A549 treated with Hydrocortisone at 1 μM for 4 hours (cell line): ENCODE measurements at places on chromosomes 5 and 9. TPM values are rescaled to one million over a fixed set of nuclear protein-coding genes. Genes with fewer than 3 reads are reported as not detected.

LSM11 gene
- 2.3 to 3.1 TPM (median 2.8 TPM) in 5 replicates for total RNA-seq

PKN3 gene
- total RNA-seq: 14.4 to 17.5 TPM (median 16.3 TPM) in 5 replicates

CCDC192 gene
- total RNA-seq: not detected in 5 replicates

SPATA24 gene
- 4.3 to 7.1 TPM (median 4.8 TPM) in 5 replicates for total RNA-seq

NDOR1 gene
- 14.8 to 16.5 TPM (median 15.2 TPM) in 5 replicates for total RNA-seq

C5orf46 gene
- total RNA-seq: 0.29 TPM in 1 of 5 replicates, not detected in the others

PTTG1 gene
- 188 to 246 TPM (median 205 TPM) in 5 replicates for total RNA-seq

SLC23A1 gene
- total RNA-seq: 0.97 to 1.6 TPM (median 1.5 TPM) in 5 replicates

ZNF483 gene
- total RNA-seq: 0.18 to 0.94 TPM (median 0.49 TPM) in 5 replicates

FABP6 gene
- 0.53 to 1.6 TPM (median 0.91 TPM) in 5 replicates for total RNA-seq

PCDHGB3 gene
- 0.20 to 0.25 TPM (median 0.21 TPM) in 5 replicates for total RNA-seq

PCDHA12 gene
- total RNA-seq: 2.7 to 3.6 TPM (median 2.8 TPM) in 5 replicates
